ENCODE measurements at places on chromosomes 5 and 9.

GRCh38 chr9:129624947-129625346, 1.0 kb upstream of the NTMT1 start:
- peak; percentile 24 for DNase-seq

DNA sequence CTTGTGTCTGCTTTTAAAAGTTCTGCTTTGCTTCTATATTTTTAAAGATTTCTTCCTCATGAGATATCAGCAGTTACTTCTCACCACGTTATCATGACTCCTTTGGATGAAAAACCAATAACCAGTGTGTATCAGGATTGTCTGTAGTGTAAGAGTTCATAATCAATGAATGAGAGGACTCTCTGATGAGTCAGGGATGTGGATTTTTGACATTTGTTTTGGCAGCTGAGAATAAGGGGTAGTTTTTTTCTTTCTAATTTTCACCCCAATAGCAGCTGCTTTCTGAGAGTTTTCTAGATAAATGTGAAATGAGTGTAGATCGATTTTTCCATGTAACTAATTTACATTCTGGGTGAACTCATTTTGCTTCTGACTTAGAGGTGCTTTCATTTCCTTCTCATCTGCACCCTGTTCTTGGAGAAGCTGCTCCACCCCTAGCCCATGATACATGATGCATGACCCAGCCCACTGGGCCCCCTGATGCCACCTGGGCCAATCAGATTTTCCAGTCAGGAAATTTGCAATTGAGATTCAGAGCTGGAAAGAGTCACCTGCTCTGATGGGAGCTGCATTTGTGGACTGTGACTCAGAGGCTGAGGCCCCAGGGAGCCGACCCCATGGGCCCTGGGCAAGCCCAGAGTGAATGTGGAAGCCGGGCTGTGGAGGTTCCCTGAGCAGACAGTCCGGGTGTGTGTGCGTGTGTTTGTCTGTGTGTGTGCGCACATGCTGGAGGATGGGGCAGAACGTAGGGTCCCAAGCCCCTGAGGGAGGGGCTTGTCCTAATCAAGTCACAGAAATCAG, 159.3 kb downstream of the RGS3 start:
- peak; percentile 85 for DNase-seq

GRCh38 chr5:141636106-141636412, 590 bp downstream of the HDAC3 start:
- DNase-seq = no peak

- no peak for DNase-seq
These were observed 147.4 kb upstream of the IRX4 start for GRCh38 chr5:2030131-2030530.

GRCh38 chr5:95876782-95877181, 54.3 kb upstream of the GLRX start:
- no peak for DNase-seq

DNA sequence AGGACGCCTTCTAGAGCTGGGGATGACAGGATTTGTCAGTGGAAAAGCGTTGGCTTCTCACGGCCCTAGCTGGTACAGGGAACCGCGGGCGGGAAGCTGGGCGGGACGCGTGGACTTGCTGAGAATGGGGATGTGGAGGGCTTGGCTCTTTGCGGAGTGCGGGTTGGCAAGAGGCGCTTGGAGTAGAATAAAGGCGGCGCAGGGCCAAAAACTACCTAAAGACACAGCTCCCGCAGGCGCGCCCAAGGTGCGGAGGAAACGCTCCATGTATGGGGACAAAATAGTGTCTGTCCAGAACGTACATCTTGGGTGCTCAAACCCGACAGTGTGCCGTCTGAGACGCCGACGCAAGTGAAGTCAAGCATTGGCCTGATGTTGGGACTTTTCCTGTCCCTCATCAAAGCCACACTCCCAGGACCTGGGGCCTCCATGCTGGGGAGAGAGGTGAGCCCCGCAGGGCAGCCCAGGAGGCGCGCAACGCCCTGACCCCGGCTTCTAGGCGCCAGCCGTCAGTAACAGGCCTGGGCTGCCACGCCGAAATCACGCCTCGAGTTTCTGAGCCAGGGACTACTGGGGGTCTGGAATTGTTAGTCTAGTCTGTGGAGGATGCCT, 1.6 kb upstream of the NKX2-5 start:
- DNase-seq = no peak

DNA sequence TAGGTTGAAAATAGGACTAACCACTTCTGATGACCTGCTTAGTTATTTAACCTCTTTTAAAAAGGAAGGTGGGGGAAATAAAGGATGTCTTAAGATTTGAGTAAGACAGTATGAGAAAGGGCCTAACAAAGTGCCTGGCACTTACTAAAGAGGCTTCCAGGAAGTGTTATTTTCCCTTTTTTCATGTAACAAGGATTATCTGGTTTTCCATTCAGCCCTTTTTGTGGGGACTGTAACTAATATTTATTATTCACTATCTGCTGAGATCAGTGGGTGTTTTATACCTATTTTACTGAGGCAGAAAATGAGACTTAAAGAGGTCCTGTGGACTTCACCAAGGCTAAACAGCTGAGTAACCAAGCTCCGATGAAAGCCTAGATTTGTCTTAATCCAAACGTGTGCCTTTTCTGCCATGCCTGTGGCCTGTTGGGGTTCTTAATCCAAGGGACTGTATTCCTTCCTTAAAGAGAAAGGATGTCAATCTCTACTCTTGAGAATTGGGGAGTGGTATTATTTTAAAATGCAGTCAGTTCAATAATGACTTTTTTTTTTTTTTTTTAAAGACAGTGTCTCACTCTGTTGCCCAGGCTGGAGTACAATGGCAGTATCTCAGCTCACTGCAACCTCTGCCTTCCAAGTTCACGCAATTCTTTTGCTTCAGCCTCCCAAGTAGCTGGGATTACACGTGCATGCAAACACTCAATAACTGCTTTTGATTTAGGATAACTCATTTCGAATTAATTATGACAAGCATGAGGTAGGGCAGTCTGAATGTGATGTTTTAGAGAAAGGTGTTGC, 6.5 kb downstream of the JMY start:
- DNase-seq = no peak
